Activated T-cell treated with anti-CD3 and anti-CD28 coated beads, Interleukin-2, amount 50 U/mL, for 24 hours (primary cell): ENCODE measurements at places on chromosomes 12 and 14.
A peak's percentile ranks its signal among the peaks of the same experiment; 100 is the strongest.

GRCh38 chr12:52191841-52192791 lies at the start of gene KRT80:
Gene KRT80, minus strand, starts transcription at chr12:52192014. Its CDS starts 112 bp downstream, at chr12:52191902.
- peak; percentile 32 for DNase-seq

DNA sequence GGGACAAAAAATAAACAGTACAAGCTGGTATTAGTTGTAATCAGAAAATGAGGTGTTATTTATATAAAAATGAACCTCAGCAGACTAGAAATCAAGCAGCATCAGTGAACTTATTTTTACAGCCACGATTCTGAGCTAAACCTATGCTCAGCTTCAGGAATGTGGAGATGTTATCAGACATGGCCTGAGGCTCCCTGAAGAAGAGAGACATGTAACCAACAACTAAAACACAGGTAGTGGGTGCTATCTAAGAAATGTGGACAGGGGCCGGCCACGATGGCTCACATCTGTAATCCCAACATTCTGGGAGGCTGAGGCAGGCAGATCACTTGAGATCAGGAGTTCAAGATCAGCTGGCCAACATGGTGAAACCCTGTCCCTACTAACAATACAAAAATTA lies 534.3 kb downstream of the VRK1 start:
- no peak for DNase-seq

DNA sequence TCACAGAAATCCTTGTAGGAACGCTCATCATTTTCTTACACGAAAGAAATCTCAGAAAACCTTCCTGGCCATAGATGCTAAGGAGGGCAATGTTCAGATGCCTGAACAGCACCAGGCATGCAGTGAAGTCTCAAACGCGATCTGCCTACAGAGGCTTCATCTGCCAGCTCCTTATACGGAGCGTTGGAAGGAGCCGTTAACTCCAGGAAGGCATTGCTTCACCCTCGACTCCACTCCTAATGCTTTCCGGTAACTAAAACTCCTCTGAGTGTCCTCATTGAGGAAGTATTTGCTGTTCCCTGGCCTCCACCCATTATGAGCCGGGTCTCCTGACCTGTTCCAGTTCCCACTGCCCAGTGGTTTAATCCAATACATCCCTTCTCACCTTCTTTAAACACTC lies 502.7 kb downstream of the BCL11B start:
- no peak for DNase-seq

- no peak for DNase-seq
Observed at GRCh38 chr14:74509587-74510222, 16.1 kb downstream of the ISCA2 start.

DNA sequence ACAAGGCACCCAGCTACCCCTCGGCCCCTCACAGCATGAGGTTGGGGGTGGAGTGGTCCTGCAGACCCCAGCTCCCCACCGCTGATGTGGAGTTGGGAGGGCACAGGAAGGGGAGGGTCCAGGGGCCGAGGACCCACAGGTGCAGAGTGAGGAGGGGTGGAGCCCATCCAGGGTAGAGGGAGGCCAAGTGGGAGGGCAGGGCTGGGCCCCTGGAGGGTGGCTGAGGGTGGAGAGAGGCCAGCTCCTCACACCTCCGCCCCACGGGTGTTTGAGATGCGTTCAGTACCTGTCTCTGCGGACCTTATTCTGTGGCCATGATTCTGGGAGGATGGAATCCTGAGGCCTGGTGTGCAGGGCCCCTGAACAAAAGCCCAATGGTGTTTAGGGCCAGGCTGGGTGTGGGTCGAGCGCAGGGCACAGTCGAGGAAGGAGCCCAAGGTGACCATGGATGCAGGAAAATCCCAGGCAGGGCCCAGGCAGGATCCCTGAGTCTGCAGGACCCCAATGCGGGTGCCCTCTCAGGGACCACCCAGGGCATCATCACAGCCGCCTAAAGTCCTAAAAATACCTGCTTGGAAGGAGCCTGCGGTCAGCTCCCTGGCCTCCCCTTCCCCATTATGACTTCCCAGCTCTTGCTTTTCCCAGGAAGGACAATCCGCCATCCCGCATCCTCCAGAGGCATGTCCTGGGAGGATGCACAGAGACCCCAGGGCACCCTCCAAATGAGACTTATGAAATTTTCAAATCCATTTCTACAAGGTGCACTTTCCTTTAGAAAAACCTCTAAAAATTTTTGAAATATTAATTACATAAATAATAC lies 377.1 kb upstream of the SFSWAP start:
- DNase-seq = no peak

DNA sequence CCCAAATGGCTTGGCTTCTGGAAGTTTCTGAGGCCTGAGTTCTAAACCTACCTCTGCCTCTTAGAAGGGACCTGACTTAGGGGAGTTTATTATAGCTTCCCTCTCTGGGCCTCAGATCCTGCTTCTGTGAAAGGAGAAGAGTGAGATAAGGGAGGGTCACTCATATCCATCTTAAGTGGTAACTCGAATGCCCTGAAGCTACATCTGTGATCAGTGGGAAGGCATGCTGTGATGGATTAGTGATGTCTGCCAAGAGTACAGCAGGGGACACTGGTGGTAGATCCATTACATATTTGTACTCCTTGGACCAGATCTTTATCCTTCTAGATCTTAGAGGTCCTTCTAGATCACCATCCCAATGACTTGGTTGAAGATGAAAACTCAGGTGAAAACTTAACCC lies 97.8 kb upstream of the NOS1 start:
- DNase-seq = no peak

DNA sequence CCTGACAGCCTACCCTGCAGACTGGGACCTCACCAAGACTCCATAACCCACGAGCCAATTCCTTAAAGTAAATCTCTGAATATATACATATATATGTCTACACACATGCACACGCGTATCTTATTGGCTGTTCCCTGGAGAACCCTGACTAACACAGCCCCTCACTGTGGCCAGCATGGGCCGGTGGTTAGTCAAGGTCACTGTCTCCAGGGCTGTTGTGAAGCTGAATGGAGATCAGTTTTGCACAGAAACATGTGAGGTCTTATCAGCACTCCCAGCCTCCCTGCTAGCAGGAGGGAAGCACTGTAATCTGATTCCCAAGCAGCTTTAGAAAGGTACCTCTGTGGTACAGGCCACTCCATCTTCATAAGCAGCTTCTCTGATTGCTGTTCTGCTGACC lies 46.6 kb upstream of the PLEKHG6 start:
- no peak for DNase-seq

DNA sequence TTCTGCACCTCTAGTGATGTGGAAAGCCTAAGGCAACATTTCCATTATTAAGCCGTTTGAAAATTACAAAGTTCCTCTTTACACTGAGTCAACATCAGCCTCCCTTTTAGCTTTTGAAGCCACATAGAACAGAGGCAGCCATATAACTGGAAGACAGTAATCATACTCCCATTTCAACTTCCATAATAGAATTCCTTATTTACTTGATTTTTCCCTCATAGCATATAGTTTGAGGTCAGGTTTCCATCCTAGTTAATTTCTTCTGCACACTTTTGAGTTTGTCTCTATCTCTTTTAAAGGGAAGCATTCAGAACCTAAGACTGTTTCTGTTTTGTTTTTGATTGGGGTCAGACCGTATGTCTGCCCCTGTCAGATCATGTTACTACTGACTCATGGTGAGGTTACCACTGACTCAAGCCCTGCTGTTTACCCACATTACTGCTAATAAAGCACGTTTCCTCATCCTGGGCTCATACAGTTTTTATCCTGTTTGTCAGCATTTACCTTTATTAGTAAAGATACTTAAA lies 161.0 kb downstream of the SLC38A4 start:
- no peak for DNase-seq

DNA sequence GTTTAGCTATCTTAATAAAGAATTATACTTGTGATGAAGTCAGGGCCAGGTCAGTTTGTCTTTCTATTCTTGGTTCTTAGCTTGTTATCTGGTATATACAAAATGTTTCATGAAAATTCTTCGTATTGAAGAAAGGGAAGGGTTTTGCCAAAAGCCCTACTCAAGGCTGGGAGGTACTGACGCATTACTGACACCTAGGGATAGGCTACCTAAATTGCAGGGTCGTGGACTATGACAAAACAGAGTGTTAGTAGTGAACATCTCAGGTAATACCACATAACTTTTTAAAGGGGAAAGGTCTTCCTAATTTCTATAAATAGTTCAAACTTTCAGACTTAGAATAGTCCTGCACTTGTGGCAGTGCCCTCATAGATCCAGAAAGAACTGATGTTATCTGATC lies 246.3 kb downstream of the RGS6 start:
- DNase-seq = no peak

DNA sequence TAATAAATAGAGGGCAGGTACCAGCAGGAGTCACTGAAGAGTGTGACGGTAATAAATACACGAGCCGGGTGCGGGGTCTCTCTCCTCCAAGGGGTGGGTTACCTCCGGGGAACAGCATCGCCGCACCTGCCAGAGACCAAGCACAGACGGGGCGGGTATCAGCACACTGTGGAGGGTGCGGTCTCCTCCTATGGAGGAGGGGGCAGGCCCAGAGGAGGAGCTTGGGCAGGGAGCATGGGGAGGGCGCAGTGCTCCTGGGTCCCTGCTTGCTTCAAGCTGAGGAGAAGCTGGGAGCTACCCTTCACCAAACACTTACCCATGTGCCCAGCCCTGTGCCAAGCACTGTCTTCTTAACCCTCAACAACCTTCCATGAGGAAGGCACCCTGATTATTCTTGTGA lies 12.8 kb downstream of the PGF start:
- no peak for DNase-seq

- DNase-seq = no peak
Observed at GRCh38 chr12:40921563-40922163, 229.4 kb downstream of the CNTN1 start.

GRCh38 chr12:103397536-103397935 lies 98.2 kb downstream of the C12orf42 start:
- no peak for DNase-seq

DNA sequence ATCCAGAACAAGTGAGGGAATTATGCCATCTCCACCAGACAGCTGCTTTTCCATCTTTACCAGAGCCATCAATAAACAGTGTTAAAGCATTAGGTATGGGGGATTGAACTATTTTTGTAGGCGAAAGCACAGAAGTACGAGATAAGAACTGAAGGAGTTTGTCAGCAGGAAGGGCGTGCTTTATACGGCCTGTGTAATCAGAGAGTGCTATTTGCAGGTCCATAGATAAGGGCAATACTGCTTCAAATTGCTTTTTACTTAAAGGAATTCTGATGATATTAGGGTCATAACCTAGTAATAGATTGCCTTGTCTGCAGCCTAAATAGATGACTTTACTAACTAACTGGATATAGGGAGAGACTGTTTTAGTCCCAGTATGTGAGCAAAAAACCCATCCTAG lies 20.3 kb upstream of the CLEC4E start:
- no peak for DNase-seq

GRCh38 chr12:97967831-97968230 lies 505.2 kb downstream of the RMST start:
- no peak for DNase-seq

DNA sequence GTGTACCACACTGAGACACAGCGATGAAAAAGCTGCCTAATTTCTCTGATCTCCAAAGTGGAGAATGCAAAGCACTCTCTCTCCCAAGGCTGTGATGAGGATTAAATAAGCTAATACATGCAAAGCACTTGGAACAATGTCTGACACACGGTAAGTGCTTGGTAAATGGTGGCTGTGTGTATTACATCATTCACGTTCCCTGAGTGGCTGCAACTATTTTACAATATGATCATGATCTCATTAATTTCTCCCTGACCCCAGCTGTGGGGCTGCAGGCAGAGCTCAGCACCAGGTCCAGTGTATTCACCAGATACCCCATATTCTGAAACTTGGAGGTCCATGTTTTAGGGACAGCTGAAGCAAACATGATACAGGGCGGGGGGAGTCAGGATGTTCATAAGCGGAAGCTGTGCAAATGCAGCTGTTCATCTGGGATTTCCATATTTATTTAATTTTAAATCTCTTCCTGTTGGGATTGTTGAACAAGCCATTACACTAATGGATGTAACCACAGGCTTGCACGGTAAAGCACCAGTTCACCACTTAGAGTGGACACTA lies 106.4 kb downstream of the CCDC60 start:
- no peak for DNase-seq

GRCh38 chr12:46722394-46723185 lies 103.2 kb downstream of the SLC38A4 start:
- DNase-seq = no peak

DNA sequence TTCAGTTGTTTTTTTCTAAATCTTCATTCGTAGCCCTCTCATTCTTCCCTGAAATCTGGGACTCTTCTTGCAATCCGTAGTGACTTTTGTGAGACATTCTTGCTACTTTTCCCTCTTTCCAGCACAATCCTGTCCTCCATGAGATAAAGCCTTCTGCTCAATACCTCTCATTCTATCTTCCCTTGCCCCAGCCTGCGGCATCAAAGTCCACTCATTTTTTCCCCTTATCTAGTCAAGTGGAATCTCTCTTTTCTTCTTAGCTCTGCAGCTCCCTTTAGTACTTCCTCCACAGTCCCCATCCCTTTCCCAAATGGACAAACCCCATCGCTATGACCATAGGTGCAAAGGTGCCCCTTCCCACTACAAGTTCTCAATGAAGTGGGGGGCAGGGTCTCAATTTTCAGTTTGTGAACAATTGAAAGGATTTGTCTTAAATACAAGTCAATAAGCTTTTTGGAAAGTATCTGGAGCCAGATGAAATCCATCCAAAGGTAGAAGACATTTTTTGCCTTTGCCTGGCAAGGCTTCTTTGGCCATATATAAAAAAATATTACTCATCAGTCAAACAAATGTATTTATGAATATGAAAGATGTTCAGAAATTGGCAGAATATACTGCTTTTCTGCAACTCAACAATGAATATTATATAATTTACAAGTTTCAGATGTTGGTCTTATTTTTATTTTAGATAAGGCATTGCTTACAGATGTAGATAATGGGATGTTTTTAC lies 179.4 kb downstream of the SNAPC1 start:
- no peak for DNase-seq

GRCh38 chr12:130011611-130012385 lies 108.0 kb upstream of the TMEM132D start:
- no peak for DNase-seq

- DNase-seq = no peak
Observed at GRCh38 chr12:90360300-90360699, 594.7 kb downstream of the CCER1 start.

DNA sequence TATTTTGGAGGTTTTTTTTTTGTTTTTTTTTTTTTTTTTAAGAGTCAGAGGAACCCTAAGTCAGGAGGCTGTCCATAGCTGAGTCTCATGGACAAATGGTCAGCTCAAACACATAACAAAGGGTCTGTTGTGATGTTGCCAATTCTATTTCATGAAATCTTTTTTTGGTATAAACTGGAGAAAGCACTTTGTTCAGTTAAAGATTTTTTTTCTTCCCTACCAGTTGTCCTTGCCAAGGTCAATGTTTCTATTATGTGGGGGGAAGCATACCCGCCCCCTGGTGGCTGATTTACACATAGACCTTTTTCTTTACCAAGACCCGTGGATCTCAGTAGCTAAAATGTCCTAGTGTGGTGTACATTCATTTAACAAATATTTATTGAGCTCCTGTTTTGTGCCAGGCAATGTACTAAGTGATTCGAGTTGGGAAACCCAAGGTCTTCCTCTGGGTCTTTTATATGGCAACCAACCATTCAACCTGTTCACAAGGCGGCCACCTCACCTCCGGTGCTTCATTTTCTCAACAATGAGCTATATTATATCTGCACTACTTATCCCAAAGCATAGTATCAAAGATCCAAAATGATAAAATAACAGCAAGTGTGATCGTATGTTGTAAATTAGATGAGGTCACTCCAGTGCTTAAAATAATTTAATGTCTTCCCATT lies 214.5 kb downstream of the PAH start:
- DNase-seq = no peak
